ENCODE measurements at places on chromosomes 3 and 15.

DNA sequence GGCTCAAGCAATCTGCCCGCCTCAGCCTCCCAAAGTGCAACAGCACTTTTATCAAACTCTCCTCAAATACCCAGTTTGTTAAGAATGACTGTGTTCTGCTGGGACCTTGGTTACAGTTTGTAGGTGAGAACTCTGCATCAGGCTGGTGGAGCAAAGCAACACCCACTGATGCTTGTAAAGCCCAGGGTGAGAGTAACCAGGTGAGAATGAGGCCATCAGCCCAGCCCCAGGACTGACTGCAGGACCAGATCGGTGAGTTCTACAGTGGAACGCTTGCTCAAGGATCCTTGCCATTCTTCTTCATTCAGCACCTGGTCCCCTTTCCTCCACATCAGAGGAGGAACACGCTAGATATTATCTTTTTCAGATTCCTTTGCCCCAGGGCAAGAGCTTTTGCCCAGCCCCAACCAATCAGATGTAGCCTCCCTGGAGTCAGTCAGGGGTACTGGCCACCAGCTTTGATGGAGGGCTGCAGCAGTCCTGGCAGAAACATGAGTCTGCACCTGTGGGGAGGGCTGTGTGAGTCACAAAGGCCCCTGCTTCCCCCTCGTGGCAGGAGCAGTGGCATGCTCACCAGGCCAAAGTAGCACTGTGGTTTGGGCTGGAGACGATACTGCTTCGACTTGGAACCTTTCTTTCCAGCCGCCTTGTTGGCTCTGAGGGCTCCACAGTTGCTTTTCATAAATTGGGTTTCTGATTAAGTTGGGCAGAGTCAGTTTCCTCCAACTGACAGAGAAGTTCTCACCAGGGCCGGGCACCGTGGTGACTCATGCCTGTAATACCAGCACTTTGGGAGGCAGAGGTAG lies 3.5 kb upstream of the SHISA5 start:
- DNase-seq, result peak; percentile 91

- DNase-seq, result no peak
These were observed 233.0 kb downstream of the EPHA3 start for GRCh38 chr3:89340408-89340807.

- no peak for DNase-seq
These were observed 9.2 kb upstream of the MUC4 start for GRCh38 chr3:195820901-195821300.

- no peak for DNase-seq
These were observed 15.8 kb downstream of the TGM4 start for GRCh38 chr3:44890258-44890657.

GRCh38 chr3:156246961-156247725 lies 126.8 kb downstream of the KCNAB1 start:
- no peak for DNase-seq

Measured in Karpas-422 (cell line).